GM23248 (cell line): ENCODE measurements at places on chromosomes 2 and 18. TPM values are rescaled to one million over a fixed set of nuclear protein-coding genes. Genes with fewer than 3 reads are reported as not detected.

CFAP65 gene
- not detected in 2 replicates for total RNA-seq

CCDC102B gene
- 0.89 and 3.2 TPM in 2 replicates for total RNA-seq

UGT1A10 gene
- not detected in 2 replicates for total RNA-seq

CD8B gene
- not detected in 2 replicates for total RNA-seq

RASGRP3 gene
- 0.22 TPM in 1 of 2 replicates, not detected in the other for total RNA-seq

EVX2 gene
- total RNA-seq, result not detected in 2 replicates

DNA sequence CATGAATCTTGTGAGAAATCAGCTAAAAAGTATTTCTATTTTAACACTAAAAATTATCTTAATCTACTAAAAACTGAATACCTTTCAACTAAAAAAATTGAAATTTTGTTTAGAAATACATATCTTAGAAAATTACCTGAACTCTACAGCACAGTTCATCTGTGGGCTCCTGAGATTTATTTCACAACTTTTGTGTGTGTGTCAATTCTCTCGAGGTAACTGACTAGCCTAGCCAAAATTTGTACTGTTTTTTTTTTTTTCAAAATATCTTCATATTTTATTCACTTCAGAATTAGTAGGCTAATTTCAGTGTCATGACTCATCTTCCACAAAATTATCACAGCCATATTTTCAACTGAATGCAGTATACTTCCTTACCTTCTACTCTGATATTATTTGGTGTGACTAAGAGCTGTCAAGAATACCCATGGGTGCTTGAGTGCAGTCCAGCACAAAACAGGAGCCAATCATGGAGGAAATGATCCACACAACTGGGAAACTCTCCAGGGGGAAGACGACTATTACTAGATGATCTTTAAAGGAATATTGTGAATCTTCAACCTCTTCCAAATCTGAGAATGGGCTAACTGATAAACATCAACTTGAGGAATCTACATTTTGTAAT, 174.6 kb downstream of the ZNF385B start:
- no peaks in the 10 kb centered on the region for H3K36me3 ChIP-seq
- H3K4me1 ChIP-seq, result peaks cover 25% of the 10 kb centered on the region
- no peak overlapping the region for H3K27ac ChIP-seq
- DNase-seq, result peak; percentile 69
- H3K27me3 ChIP-seq, result no peaks in the 10 kb centered on the region
- no peak overlapping the region for H3K4me3 ChIP-seq

DNA sequence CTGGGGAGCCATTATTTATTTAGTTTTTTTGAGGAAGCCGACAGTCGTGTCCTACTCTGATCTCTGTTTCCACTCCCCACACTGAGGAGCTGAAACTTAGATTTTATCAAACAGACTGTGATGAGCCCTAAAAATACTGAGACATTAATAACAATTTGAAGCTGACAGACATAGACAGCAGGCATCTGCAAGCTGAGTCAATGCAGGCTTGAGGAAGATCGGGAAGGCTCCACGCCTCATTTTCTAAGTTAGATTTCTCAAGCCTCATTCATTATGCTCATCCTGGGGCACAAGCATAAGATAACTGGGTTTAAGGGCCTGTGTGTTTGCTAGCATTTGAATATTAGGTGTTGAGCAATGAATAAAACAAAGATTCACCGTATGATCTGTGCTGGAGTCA, 26.3 kb downstream of the EFR3B start:
- H3K4me1 ChIP-seq, result peaks cover 10% of the 10 kb centered on the region
- H3K4me3 ChIP-seq, result no peak overlapping the region
- no peaks in the 10 kb centered on the region for H3K36me3 ChIP-seq
- H3K27ac ChIP-seq, result no peak overlapping the region
- DNase-seq, result no peak

GRCh38 chr18:34322365-34323289, 97.9 kb upstream of the NOL4 start:
- peak; percentile 81 for DNase-seq
- no peaks in the 10 kb centered on the region for H3K4me1 ChIP-seq
- H3K27ac ChIP-seq, result no peak overlapping the region
- no peak overlapping the region for H3K4me3 ChIP-seq
- no peaks in the 10 kb centered on the region for H3K36me3 ChIP-seq
- no peaks in the 10 kb centered on the region for H3K27me3 ChIP-seq

- H3K36me3 ChIP-seq, result no peaks in the 10 kb centered on the region
- H3K4me3 ChIP-seq, result peak overlapping the region; percentile 15
- no peaks in the 10 kb centered on the region for H3K27me3 ChIP-seq
- peaks cover 16% of the 10 kb centered on the region for H3K4me1 ChIP-seq
- H3K27ac ChIP-seq, result peak overlapping the region; percentile 71
Observed at GRCh38 chr2:20148923-20149702, 75.8 kb downstream of the SDC1 start.

- H3K27ac ChIP-seq, result no peak overlapping the region
- peaks cover 12% of the 10 kb centered on the region for H3K27me3 ChIP-seq
- H3K4me1 ChIP-seq, result no peaks in the 10 kb centered on the region
- H3K4me3 ChIP-seq, result no peak overlapping the region
- H3K36me3 ChIP-seq, result no peaks in the 10 kb centered on the region
Observed at GRCh38 chr18:5982332-5982731, 87.0 kb upstream of the TMEM200C start.

GRCh38 chr2:3633982-3634595, 23.9 kb upstream of the ALLC start:
- H3K4me3 ChIP-seq, result no peak overlapping the region
- DNase-seq, result no peak
- H3K36me3 ChIP-seq, result no peaks in the 10 kb centered on the region

DNA sequence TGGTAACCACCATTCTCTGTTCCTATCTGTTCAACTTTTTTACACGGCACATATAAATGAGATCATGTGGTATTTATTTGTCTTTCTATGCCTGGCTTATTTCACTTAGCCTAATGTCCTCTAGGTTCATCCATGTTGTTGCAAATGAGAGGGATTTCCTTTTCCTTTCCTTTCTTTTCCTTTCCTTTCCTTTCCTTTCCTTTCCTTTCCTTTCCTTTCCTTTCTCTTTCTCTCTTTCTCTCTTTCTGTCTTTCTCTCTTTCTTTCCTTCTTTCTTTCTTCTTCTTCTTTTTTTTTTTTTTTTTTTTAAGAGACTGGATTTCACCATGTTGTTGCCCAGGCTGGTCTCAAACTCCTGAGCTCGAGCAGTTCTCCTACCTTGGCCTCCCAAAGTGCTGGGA, 38.9 kb downstream of the DIS3L2 start:
- no peak overlapping the region for H3K4me3 ChIP-seq
- H3K4me1 ChIP-seq, result no peaks in the 10 kb centered on the region
- no peaks in the 10 kb centered on the region for H3K27me3 ChIP-seq
- H3K36me3 ChIP-seq, result no peaks in the 10 kb centered on the region
- H3K27ac ChIP-seq, result no peak overlapping the region

GRCh38 chr2:219071131-219071816, 10.6 kb upstream of the IHH start:
- H3K27me3 ChIP-seq, result no peaks in the 10 kb centered on the region
- no peak overlapping the region for H3K4me3 ChIP-seq
- DNase-seq, result peak; percentile 82
- H3K4me1 ChIP-seq, result peaks cover 11% of the 10 kb centered on the region
- no peaks in the 10 kb centered on the region for H3K36me3 ChIP-seq

DNA sequence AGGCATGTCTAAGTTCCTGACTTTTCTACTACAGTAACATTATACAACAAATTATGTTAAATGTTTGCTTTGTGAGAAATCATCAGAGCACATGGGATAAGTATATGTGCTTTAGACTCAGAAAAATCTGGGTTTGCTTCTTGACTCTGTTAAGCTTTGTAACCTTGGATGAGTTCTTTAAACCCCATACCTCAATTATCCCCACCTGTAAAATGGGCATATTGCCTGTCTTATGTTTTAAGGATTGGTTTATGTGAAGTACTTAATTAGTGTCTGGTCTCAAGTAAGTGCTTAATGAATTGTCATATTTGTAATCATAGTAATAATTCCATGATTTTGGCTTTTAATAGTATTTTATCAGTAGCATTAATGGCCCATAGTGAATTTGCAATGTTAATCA, 135.8 kb downstream of the TAF4B start:
- H3K4me3 ChIP-seq, result no peak overlapping the region
- H3K27ac ChIP-seq, result no peak overlapping the region
- no peaks in the 10 kb centered on the region for H3K27me3 ChIP-seq
- DNase-seq, result no peak

- 0 out of 2 replicates have a peak, but pooled peaks cover 14% of the 10 kb centered on the region for H3K36me3 ChIP-seq
- DNase-seq, result no peak
- peaks cover 6% of the 10 kb centered on the region; the same call in 1 of the 2 replicates for H3K4me1 ChIP-seq
- no peak overlapping the region for H3K4me3 ChIP-seq
- no peak overlapping the region for H3K27ac ChIP-seq
Observed at GRCh38 chr2:171479154-171479814, 43.0 kb upstream of the CYBRD1 start.

GRCh38 chr2:123870881-123871276, 154.2 kb upstream of the CNTNAP5 start:
- H3K27ac ChIP-seq, result no peak overlapping the region
- H3K27me3 ChIP-seq, result no peaks in the 10 kb centered on the region
- no peak for DNase-seq
- no peaks in the 10 kb centered on the region for H3K36me3 ChIP-seq
- H3K4me1 ChIP-seq, result no peaks in the 10 kb centered on the region

GRCh38 chr2:59997371-59997770, 556.1 kb downstream of the BCL11A start:
- H3K36me3 ChIP-seq, result no peaks in the 10 kb centered on the region
- no peaks in the 10 kb centered on the region for H3K27me3 ChIP-seq
- H3K4me1 ChIP-seq, result no peaks in the 10 kb centered on the region
- H3K4me3 ChIP-seq, result no peak overlapping the region
- H3K27ac ChIP-seq, result no peak overlapping the region

- no peak overlapping the region for H3K27ac ChIP-seq
- no peak overlapping the region for H3K4me3 ChIP-seq
- no peak for DNase-seq
- H3K4me1 ChIP-seq, result peaks cover 21% of the 10 kb centered on the region
- H3K27me3 ChIP-seq, result no peaks in the 10 kb centered on the region
Observed at GRCh38 chr2:164905307-164905706, 50.0 kb downstream of the SLC38A11 start.

GRCh38 chr18:57075716-57076400, 71.0 kb upstream of the BOD1L2 start:
- H3K4me3 ChIP-seq, result no peak overlapping the region
- H3K27ac ChIP-seq, result no peak overlapping the region
- no peaks in the 10 kb centered on the region for H3K36me3 ChIP-seq
- DNase-seq, result no peak
- H3K27me3 ChIP-seq, result no peaks in the 10 kb centered on the region

GRCh38 chr2:181407171-181407570, 50.0 kb upstream of the ITGA4 start:
- DNase-seq, result no peak
- no peak overlapping the region for H3K4me3 ChIP-seq

DNA sequence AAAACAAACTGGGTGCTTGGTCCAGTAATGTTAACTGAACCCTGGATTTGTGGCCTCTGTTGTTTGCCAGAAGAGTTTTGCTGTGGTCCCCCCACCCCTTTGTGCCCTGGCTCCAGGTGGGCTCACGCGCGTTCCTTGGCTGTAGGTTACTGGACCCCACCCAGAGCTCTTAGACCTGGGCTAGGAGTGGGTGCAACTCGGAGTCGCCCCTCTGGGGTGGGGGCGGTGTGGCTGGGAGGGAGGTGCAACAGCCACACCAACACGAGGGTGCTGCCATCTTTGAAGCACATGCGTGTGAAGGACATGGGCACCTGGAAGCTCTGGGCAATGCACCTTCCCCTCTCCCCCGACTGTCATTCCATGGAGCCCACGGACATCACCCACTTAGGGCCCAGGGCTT, 92.7 kb downstream of the USP40 start:
- no peak for DNase-seq
- no peaks in the 10 kb centered on the region for H3K27me3 ChIP-seq
- no peak overlapping the region for H3K4me3 ChIP-seq
- H3K36me3 ChIP-seq, result peaks cover 4% of the 10 kb centered on the region; the same call in 1 of the 2 replicates
- H3K27ac ChIP-seq, result no peak overlapping the region

GRCh38 chr2:78861546-78861945, 164.0 kb upstream of the REG3G start:
- no peak overlapping the region for H3K27ac ChIP-seq
- H3K27me3 ChIP-seq, result no peaks in the 10 kb centered on the region
- peak; percentile 2 for DNase-seq
- no peak overlapping the region for H3K4me3 ChIP-seq
- no peaks in the 10 kb centered on the region for H3K4me1 ChIP-seq

GRCh38 chr2:1731963-1732768, 12.1 kb downstream of the PXDN start:
- no peaks in the 10 kb centered on the region for H3K36me3 ChIP-seq
- H3K27ac ChIP-seq, result peak overlapping the region; percentile 93
- peak; percentile 86 for DNase-seq
- H3K4me3 ChIP-seq, result peak overlapping the region; percentile 39

DNA sequence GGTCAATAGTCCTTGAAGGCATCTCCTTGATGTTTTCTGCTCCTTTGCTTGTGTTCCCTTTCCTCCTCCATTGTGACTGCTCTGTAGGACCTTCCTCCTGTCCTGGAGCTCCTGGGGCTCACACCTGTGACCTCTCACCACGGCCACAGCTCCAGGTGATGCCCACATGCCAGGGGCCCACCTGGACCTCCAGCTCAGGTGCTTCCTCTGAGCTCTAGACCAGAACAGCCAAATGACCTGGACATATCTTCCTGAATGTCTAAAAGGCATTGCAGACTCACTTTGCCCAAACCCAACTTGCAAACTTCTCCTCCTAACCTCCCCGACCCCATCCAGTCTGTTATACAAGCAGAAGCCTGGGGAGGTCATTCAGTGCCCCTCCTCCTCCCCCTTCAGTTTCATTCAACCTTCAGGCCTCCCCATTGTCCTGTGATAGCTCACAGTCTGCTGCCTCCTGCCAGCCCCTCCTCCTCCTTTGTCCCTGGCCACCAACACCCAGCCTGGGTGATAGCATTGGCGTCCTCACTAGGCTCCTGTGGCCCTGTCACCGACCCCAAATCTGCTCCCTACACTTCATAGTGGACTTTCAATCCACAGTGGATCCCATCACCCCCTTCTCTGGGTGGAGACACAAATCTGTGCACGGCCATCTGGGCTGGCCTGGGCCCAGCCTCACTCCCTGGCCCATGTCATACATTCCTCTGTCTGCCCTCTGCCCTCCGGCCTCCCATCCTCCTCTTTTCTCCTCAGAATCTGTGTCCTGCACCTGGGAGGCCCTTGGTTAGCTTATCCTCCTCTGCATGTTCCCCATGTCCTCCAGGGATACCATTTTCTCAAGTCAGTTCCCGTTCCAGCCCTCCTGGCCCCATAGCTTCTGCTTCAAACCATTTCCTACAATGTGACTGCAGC, 310.4 kb upstream of the HDAC4 start:
- no peak overlapping the region for H3K27ac ChIP-seq
- no peaks in the 10 kb centered on the region for H3K36me3 ChIP-seq
- H3K4me3 ChIP-seq, result no peak overlapping the region
- no peak for DNase-seq
- no peaks in the 10 kb centered on the region for H3K4me1 ChIP-seq

- 0 out of 2 replicates have a peak, but pooled peaks cover 7% of the 10 kb centered on the region for H3K27me3 ChIP-seq
- H3K4me3 ChIP-seq, result no peak overlapping the region
- peak; percentile 35 for DNase-seq
- H3K27ac ChIP-seq, result no peak overlapping the region
- H3K4me1 ChIP-seq, result peaks cover 3% of the 10 kb centered on the region; the same call in 1 of the 2 replicates
Observed at GRCh38 chr18:44474591-44474990, 206.1 kb upstream of the SETBP1 start.
